NCI-H510A treated with DMSO at 0.1 percent for 48 hours (cell line): ENCODE measurements at places on chromosomes 5 and 9.
A peak's percentile ranks its signal among the peaks of the same experiment; 100 is the strongest.

DNA sequence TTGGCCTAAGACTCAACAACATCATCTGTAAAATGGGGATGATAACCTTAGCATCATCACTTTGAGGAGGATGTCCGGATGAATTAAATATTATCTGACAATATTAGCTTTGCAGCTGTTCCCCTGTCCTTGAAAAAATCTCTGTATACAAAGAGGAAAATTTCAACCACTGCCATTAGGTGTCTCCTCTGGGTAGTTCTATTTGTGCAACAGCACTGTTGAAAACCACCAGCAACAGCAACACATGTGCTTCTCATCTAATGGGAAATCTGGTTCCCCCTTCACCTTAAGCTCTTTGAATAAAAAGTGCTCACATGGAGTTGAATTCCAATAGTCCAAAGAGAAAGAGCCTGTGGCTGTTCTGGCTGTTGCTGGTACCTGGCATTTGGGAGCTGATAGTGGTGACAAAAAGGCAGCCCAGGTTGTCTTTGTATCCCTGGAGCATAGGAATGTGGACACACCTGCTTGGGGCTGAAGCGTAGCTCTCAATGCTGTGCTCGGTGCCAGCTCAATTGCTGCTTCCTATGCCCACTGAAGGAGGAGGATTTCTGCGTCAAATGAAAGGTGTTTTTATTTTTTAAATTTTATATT is 322.1 kb upstream of the MSX2 start:
- no peak for DNase-seq

DNA sequence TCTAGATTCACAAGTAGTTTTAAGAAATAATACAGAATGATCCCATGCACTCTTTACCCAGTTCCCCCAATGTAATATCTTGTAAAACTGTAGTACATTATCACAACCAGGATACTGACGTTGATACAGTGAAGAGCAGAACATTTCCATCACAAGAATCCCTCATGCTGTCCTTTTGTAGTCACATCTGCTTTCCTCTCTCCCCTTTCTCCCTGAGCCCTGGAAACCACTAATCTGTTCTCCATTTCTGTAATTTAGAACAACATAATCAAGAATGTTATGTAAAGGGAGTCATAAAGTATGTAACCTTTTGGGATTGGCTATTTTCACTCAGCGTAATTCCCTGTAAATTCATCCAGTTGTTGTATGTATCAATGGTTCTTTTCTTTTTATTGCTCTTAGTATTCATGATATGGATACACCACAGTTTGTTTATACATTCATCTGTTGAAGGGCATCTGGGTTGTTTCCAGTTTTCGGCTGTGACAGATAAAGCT is 61.1 kb downstream of the ERCC6L2 start:
- DNase-seq, result no peak

DNA sequence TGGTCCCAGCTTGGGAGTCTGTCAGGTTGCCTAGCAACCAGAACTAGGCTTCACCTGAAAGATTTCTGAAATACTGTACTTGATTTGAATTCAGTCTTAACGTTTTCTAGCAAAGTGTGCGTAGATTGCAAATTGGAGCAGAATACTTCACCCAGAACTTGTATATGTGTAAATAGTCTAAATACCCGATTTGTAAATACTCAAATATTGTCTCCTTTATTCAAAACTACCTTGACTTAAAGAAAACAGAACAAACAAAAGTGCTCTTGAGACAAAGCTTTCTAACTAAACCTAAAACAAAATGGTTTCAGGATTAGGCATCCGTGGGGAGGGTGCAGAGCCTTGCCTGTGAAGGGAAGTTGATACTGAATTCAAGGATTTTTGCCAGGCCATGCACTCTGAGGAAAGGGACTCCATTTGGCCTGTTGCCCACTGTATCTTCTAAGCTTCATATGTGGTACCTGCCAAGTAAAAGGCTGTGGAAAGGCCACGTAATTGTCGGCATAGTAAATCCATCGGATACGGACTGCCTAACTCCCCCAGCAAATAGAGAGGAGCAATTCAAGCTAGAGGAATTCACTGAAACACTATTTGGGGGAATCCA is 744 bp upstream of the HMGCS1 start:
- DNase-seq, result no peak

- no peak for DNase-seq
Measured at GRCh38 chr5:150392680-150393079, 20.0 kb downstream of the CD74 start.

GRCh38 chr5:124981901-124982300 is 235.5 kb upstream of the ZNF608 start:
- no peak for DNase-seq

DNA sequence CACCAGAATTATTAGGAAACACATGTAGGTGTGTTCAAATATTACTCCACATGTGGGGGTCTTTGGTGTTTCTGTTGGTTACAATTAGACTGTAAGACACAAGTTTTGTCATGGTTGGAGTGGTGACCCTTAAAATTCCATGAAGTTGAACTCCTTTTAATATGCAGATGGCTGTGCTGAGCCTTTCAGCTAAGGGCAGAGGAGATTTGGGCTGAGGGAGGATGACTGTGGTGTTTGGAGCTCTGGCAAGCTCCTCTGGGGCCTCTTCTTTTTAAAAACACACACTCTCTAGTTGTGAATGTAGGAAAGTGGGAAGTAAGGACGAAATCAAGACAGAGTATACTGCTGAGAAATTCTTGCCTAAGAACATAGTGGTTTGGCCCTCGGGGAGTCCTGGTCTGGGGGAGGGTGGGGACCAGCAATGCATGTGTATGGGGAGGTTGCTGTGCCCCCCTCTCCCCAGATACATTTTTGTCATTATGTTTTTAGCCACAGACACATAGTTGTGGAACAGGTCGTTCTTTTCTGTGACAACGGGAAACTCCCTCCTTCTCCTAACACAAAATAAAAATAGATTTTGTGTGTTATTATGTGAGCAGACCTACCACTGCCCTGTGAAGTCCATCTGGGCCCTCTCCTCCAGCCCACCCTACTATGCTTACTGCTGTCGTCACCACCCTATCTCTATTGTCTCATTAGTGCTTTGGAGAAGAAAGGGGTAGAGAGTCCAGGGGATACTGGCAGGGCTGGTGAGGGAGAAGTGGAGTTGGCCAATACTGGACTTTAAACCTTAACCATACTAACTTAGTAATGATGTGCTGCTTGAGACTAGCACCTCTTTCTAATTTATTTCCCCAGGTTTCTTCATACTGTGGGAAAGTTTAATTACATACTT is 10.0 kb downstream of the SMARCA2 start:
- DNase-seq, result no peak

- no peak for DNase-seq
Measured at GRCh38 chr9:1916655-1917054, 98.5 kb upstream of the SMARCA2 start.

GRCh38 chr5:107500347-107500746 is 170.4 kb downstream of the EFNA5 start:
- DNase-seq, result peak; percentile 5

DNA sequence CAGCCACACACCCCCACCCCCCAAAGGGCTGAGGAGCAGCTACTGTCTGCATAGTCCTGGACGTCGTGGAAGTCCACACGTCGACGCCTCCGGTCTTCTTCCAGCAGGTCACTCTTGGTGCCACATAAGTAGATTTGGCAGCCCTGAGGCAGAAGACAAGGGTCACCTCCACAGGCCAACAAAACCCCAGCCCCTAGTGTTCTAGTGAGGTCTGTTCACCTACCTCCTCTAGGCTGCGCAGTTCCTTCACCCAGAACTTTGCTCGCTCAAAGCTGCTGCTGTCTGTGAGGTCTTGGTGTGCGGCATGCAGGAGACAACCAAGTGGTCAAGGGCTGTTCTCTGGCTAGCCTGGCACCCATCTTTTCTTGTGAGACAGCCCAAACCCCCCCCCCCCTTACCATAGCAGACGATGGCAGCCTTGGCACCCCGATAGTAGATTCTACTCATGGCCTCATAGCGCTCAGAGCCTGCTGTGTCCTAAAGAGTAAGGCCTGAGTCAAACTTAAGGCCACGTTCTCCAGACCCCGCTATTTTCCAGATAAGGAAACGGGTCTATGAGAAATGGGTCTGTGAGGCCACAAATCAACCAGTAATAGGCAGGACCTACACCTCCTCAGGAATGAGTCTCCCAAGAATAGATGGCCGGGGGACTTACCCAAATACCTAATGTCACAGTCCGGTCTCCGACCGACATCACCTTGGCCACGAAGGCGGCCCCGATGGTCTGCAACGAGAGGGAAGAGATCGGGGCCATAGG is 987 bp downstream of the RAB24 start:
- DNase-seq, result no peak

DNA sequence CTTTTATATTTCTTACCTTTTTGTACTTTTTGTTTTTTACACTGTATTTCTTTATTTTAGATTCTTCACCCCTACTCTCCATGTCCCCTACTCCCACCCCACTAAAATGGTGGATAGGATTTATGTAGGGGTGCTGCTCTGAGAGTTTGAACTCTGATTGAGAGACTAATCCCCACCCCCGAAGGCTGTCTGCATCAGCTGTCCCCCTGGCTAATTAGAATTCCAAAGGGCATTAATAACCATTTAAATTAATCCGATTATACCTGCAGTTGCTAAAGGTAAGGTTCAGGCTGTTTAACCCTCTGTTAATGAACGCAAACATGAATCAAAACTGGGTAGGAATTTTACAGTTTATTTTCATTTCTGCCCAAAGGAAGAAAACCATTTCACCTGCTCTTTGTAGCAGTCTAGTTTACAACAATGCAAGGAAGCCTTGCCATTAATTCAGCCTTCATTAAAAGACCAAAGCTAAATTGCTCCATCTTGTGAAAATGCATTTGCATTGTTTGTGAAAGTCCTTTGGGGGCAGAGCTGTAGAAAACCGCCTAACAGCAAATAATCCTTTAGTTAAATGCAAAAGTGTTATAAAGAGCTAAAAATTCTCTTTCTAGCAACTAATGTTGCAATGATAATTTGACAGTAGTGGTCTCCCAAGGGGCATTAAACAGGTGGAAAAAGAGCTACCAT is 71.2 kb downstream of the ZCCHC7 start:
- no peak for DNase-seq

DNA sequence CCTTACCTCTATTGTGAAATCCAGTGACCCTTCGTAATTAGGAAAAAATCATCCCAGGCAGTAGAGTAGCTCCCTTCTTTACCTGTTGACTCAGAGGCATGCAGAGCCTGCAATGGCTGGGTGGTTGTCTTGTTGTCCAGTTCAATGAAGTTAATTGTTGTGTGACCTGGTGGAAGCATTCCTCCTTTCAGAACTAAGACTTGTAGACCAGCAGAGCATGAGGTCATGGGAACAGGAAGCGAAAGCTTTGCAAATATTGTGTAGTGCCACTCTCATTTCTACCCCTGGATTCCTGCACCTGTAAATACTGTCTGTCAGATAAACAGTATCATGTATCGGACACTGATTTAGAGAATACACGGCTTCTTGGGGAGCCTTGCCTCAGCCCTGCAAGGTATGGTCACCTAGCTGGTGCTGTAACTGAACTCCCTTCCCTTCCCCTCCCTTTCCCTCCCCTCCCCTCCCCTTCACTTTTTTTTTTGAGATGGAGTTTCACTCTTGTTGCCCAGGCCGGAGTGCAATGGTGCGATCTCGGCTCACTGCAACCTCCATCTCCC is 5.7 kb upstream of the PRXL2C start:
- no peak for DNase-seq

GRCh38 chr9:85594316-85594715 is 147.4 kb downstream of the AGTPBP1 start:
- no peak for DNase-seq

GRCh38 chr5:159826351-159827214 is 89.7 kb upstream of the ADRA1B start:
- peak; percentile 21 for DNase-seq

DNA sequence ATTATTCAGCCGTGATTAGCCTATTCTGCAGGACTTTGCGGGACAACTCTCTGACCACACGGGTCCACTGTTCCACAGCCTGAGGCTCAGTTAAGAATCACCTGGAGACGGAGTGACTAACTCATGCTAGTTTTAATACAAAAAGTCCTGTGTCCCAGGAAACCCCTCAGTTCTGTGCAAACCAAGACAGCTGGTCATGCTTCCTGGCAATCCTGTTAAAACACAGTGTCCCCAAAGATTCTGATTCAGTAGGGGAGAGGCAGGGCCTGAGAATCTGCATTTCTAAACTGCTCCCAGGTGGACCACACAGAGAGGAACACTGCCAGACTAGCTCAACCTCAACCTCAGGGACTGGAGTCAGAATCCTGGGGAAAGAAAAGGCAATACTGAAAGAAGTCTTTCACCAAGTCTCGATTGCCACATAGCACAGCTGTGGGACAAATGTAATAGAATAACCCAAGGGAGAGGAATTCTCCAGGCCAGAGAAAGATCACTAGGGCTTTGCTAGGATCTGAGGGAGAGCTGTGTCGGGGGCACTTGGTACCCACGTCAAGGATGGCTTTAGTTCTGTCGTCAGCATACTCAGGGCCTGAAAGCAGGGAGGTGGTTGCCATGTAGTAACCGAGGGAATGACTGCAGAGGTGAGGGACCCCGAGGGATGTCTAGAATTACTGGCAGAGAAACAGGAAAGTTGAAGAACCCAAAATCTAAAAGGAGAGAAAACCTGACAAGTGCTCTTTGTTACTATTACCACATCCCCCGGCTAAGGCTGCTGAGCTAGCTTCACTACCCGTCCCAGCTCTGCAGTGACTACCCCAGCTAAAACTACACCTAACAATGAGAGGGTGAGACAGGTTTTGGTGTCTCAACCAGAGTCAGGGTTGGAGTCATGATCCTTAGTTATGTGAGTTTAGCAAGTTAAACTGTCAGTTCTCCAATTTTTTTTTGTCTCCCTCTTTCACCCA is 8.6 kb downstream of the SUSD1 start:
- DNase-seq, result no peak

DNA sequence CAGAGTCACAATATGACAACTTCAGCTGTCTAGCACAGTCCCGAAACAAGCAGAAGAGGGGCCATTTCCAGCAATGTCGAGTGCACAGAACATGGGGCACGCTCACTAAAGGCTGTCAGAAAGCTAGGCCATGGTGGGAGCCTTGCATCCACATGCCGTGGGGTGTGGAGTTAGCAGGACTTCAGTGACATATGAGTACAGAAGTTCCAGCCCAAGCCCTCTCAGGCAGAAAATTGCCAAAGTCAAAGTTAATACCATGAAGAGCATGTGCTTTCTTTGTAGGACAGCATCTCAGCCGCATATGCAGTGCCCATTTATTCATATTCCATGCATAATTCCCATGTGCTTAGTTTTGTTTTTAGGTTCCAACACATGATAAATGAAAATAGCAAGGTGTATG is 26.7 kb downstream of the ECM2 start:
- no peak for DNase-seq
